Liver (tissue), 10 donors: ENCODE measurements at places on chromosomes 12 and 14. TPM values are rescaled to one million over a fixed set of nuclear protein-coding genes. Genes with fewer than 3 reads are reported as not detected.
A peak's percentile ranks its signal among the peaks of the same experiment; 100 is the strongest.

SNAPC1 gene
- total RNA-seq: 1.8 TPM

RNF212B gene
- total RNA-seq: 0.17 TPM

DNA sequence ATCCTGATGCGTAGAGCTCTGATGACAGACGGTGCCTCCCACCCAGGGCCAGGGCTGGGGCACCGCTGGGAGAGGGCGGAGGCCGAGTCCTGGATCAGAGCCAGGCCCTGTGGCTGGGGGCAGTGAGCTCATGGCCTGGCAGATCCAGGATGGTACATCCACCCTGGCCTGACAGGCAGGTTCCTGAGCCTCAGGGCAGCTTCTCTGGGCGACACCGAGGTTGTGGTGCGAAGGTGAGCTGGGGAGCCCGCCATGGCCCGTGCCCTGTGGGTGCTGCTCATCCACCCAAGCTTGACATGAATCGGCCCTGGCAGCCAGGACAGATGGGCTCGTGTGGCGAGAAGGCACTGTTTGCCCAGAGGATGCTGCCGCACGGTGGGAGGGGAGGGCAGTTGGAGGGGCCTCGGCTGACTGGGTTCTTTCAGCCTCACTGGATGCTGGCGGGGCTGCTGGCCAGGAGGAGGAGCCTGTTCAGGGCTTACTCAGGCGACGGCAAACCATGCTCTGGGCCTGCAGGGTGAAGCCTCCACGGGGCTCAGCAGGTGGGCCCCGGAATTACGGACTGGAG lies 16.6 kb downstream of the LRTM2 start:
- no peak for DNase-seq

DCAF5 gene
- 12.9 TPM for total RNA-seq

- peak; percentile 50 for DNase-seq
Observed at GRCh38 chr12:2691006-2691344, 103.8 kb upstream of the FKBP4 start.

DAD1 gene
- 187 TPM for total RNA-seq

- no peak for DNase-seq
Observed at GRCh38 chr12:13204428-13204827, 7.9 kb downstream of the EMP1 start.

DNA sequence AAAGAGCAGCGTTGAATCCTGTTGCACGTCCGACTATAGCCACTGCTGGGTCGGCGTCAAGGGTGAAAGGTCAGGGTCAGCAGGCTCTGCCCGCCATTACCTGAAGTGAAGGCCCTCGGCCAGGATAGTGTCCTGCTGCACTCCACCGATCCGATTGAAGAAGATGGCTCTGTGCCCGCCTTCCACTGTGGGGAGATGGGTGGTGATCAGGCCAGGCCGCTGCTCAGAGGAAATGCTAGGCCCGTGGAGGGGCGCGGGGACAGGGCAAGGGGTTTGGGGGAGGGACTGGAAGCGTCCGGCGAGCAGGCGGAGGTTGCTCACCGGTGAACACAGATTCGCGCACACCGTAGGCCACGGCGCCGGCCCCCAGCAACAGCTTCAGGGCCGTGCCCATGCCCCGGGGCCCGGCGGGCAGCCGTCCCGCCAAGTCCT lies 352 bp downstream of the PHB2 start:
- DNase-seq: no peak

- no peak for DNase-seq
Observed at GRCh38 chr14:94345344-94346064, 22.4 kb upstream of the SERPINA6 start.

- no peak for DNase-seq
Observed at GRCh38 chr14:85115921-85116320, 414.0 kb upstream of the FLRT2 start.

- no peak for DNase-seq
Observed at GRCh38 chr12:47983541-47984115, 20.2 kb downstream of the TMEM106C start.

TAS2R7 gene
- total RNA-seq: not detected

- no peak for DNase-seq
Observed at GRCh38 chr14:66600416-66600815, 92.5 kb downstream of the GPHN start.

UNC79 gene
- 0.08 TPM for total RNA-seq

TPPP2 gene
- 1.6 TPM for total RNA-seq

KERA gene
- total RNA-seq: not detected

- DNase-seq: no peak
Observed at GRCh38 chr12:26334621-26335124, 139.3 kb downstream of the SSPN start.

DNA sequence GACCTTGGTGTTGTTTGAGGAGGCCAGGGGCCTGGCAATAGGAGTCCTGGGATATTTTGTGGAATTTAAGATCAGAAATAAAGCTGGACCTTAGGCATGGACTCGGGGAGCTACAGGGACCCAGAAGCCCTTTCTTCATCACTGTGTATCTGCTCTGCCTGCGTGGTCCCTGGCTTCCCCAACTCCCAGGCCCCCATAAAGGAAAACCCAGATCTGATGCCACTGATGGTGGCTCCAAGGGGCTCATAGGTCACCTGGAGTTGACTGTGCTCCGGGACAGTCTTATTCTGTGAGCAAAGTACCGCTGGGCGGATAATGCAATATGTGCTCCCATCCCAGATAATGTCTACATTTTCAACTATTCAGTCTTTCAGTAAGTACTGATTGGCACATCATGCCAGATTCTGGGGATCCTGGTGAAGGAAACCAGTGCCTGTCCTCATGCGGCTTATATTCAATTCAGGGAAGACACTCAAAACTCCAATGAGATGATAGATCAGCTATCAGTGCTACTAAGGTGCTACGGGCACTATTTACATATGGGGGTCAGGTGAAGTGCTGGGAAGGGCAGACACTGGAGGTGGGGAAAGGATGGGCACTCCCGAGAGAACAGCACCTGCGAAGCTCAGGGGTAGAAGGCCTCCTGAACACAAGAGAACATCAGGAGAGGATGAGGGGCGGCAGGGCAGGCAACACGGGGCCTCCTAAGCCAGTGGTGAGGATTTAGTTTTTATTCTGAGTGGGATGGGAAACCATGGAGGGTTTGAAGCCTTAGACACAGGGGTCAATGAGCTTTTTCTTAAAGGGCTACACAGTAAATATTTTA lies 5.5 kb upstream of the SELPLG start:
- DNase-seq: no peak

DNA sequence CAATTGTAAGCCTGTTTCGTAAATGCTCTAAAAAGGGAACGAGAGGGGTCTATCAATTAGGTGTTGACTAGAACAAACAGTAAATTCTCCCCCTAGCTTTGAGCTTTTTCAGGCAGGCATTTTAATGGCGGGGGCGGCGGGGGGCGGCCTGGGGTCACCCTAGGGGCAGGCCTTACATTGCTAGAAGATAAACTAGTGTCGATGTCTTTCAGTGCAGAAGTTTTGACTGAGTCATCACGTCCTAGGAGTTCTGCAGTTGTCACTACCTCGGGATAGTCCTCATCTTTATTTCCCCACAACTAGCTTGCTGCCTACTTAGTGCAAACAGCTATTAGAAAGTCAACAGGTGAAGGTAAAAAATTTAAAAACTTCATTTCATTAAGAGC lies 1.6 kb downstream of the ATP6V1D start:
- no peak for DNase-seq

GRCh38 chr12:123879691-123880090 lies 92.9 kb downstream of the CCDC92 start:
- no peak for DNase-seq

DNA sequence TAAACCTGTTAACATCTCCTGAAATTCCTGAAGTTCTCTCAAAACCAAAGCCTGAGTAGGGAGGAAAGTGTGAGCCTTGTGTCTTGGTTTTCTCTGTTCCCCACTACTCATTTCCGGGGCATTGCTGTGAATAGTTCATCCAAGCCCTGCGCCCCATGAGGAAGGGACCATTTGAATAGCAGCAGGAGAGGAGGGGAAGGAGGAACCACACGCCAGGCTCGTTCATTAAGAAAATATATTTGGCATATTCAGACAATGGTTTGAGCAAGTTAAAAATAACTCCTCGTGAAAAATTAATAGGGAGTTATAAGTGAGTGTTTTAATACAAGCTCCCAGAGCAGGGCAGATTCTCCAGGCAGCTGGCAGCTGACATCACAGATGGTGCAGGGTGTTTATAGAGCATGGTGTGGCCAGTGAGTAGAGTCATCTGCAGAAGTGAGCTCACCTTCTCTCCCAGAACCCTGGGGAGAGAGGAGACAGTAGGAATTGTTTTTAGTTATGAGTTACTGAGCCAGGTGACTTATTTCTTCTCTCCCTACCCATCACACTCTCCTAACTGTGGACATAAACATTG lies 29.5 kb upstream of the CISTR start:
- no peak for DNase-seq

ABCC9 gene
- 55.6 TPM for total RNA-seq
